ENCODE measurements at places on chromosomes 12 and 14. TPM values are rescaled to one million over a fixed set of nuclear protein-coding genes. Genes with fewer than 3 reads are reported as not detected.

DNA sequence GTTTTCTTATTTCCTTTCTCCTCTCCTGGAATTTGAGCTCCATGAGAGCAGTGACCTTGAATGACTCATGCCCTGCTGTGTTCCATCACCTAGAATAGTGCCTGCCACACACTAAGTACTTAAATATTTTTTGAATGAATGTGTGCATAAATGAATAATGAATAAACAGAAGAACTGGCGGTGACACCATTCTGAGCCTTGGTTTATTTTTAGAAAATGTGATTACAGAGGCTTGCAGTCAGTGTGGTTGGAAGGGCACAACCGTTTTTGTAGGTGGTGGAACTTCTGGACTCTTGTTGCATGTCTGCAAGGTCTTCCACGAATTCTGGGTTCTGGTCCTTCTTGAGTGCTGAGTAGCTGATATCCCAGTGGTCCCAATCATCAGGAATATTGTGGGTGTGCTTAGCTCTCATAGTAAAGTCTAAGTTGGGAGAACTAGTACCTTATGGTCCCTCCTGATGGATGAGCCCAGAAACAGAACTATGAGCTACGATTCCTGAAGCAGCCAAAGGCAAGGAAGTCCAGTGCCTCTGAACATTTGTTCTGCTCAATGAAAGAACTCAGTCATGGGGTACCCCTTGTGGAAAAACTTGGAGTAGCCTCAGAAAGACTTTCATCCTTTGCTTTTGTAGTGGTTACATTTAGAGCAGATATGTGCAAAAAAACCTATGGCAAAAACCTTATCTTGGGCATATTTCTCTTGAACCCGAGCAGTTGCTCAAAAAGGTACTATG is 28.8 kb upstream of the BHLHE41 start:
- peak; percentile 91 for DNase-seq

Gene KLHL33
- not detected for total RNA-seq

Gene MANSC1
- 8.5 TPM for total RNA-seq

DNA sequence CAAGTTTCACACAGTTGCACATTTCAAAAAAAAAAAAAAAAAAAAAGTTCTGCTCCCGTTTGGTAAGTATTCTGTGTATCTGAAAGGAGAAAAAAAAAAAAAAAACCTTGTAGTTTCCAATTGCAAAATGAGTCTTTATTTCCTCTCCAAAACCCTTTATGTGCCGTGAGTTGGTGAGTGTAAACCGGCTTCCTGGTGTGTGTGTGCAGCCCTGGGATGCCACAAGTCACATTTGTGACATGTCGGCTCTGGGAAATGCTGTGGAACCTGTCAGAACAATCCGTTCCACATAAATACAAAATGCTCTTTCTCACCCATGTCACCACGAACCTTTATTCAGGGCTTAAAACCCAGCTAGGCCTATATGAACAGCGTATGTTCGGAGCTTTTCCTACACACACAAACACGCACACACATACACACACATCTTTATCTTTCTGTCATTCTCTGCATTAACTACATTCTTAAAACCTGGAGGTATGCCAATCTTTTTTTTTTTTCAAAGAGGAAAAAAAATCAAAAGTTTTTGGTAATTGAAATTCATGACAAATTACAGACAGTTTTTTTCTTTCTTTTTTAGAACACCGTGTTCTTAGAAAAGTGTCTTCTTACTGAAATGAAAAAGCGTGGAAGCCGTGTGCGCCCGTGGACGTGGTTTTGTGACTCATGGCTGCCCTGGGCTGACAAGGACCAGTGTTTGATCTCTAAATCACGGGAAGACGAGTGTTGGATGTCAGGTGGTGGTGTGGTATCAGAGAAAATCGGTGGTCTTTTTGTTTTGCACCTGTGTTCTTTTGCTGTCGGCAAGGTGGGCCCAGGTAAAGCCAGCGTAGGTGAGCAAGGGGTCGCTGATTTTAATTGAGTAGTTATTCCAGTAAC is 612.0 kb downstream of the VRK1 start:
- DNase-seq, result no peak

DNA sequence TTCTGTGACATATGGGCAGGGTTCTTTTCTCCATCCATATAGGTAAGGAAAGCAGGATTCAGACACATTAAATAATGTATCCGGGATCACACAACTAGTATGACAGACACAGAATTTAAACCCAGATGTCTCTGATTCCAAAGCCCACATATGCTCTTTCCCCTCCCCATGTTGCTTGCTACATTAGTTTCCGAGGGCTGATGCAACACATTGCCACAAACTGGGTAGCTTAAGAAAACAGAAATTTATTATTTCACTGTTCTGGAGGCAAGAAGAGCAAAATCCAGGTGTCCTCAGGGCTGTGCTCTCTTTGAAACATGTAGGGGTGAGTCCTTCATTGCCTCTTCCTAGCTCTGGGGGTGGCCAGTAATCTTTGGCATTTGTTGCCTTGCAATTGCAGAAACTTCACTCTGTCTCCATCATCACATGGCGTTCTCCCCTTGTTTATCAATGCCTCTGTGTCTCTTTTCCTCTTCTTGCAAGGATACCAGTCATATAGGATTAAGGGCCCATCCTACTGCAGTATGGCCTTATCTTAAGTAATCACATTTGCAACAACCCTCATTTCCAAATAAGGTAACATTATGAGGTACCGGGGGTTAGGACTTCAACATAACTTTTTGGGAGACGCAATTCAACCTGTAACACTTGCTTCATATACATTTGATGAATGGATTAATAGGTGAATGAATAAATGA is 83.0 kb upstream of the CCND2 start:
- DNase-seq, result no peak

- DNase-seq, result no peak
Observed at GRCh38 chr14:21215130-21215878, 53.9 kb downstream of the HNRNPC start.

DNA sequence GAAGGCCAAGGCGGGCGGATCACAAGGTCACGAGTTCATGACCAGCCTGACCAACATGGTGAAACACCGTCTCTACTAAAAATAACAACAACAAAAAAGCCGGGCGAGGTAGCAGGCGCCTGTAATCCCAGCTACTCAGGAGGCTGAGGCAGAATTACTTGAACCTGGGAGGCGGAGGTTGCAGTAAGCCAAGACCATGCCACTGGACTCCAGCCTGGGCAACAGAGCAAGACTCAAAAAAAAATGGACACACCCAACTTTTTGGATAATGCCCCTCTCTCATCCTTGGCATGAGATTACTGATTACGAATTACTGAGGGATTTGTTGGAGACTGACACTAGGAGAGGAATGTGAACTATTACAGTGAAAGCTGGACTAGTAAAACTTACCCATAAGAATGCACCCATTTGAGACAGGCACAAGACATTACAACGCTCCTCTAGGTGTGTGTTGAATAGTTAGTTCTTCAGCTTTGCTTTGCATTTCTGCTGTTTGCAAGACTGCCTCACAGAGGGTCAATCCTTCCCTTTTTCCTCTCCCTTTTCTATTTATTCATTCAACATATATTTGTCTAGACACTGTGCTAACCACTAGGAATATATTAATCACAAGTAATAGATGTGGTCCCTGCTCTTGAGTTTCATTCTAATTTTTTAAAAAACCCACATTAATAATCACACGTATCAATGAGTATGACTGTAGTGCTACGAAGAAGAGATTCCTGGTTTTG is 46.0 kb upstream of the OR5AU1 start:
- DNase-seq, result no peak

DNA sequence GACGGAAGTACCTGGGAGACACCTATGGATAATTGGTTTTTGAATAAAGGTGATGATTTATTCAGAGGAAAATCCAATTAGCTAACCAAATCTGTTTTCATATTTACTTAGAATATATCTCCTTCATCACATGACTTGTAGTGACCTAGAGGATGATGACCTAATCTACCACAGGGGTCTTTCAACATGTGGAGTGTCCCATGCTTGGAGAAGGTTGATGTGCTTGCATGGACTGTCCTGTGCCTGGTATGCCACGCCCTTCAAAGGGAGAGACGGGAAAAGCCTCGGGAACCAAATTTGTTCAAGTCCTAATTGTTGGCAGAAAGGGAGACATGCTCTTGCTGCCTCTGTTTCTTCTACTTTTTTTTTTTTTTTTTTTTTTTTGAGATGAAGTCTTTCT is 11.8 kb upstream of the PAPLN start:
- no peak for DNase-seq

- DNase-seq, result peak; percentile 19
Observed at GRCh38 chr14:68111097-68111852, 291.7 kb downstream of the RAD51B start.

DNA sequence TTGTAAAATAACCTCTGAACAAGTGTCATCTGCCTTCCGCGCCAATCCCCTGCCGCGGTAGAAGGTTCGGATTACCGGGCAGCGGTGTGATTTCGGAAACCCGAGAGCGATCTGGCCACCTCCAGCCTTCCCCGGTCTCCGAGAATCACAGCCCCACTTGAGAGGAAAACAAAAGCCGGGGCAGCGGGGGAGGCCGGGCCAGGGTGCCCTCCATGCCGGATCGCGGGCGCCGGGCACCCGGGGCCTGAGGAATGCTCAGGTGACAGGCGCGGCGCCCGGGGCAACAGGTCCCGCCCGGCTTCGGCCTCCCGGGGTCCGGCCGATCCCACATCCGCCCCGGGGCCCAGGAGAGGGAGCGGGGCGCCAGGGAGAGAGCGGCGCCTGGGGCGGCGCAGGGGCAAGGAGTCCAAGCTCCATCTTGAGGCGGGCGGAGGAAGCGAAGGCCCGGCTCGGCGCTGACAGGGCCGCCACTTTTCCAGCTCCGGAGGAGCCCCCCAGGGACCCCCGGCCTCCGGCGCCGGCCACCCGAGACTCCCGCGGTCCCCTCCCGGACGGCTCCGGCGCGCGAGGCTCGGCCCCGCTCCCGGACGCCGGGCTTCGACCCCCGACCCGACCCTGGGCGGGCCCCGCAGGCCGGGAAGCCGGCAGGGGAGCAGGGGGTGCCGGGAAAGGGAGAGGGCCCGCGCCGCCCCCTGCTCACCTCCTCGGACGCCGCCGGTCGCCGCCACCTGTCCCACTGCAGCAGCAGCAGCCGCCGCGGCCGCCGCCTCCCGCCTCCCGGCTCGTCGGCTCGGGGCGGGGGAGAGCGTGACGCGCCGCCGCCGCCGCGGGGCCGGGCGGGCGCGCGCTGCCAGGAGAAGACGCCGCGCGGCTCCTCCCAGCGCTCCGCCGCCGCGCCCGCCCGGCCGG is at the start of gene CLIP1:
CLIP1 (minus strand) TSS at position 849 of the 909 bp plus-strand sequence. CDS start 42,217 bp downstream, outside the sequence.
- DNase-seq, result peak; percentile 66

Gene KRT1
- not detected for total RNA-seq

GRCh38 chr14:69299286-69300035 is 39.5 kb downstream of the GALNT16 start:
- DNase-seq, result no peak

DNA sequence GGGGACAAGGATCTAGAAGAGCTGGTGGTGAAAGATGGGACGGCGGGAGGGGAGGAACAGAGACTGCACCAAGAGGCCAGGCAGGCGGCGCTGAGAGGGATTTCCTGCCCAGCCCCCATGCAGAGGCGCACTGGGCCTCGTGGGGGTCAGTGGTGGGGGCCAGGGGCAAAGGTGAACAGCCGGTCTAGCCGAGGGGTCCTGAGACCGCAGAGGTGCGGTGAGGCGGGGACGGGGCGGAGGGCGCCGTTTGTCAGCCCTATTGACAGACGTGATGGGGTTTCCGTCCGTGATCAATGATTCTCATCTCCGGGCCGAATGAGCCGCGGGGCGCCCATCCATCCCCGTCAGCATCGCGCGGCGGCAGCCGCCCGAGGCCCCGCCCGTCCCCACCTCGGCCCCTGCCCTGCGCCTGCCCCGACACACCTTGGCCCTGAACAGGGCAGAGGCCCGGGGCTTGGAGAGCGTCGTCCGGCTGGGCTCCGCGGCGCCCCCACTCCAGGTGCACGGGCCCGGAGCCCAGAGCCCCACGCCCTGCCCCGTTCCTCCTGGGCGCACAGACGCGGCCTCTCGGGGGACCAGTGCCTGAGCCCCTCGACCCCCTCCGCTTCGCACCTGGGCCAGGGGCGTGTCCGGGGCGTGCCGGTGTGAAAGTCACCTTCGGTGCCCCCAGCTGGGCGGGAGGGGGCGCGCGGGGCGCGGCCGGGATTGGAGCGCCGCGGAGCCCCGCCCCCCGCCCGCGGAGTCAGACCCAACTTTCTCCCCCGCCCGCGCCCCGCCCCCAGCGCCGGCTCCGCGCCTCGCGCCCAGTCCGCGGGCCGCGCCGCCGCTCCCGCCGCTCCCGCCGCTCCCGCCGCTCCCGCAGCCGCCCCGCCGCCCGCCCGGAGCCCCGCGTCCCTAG is at the start of gene NXPH4:
NXPH4 (plus strand) TSS at position 781 of the 898 bp plus-strand sequence. CDS start 176 bp downstream, outside the sequence.
- DNase-seq, result no peak

Gene ZNF10
- total RNA-seq, result 1.6 TPM

DNA sequence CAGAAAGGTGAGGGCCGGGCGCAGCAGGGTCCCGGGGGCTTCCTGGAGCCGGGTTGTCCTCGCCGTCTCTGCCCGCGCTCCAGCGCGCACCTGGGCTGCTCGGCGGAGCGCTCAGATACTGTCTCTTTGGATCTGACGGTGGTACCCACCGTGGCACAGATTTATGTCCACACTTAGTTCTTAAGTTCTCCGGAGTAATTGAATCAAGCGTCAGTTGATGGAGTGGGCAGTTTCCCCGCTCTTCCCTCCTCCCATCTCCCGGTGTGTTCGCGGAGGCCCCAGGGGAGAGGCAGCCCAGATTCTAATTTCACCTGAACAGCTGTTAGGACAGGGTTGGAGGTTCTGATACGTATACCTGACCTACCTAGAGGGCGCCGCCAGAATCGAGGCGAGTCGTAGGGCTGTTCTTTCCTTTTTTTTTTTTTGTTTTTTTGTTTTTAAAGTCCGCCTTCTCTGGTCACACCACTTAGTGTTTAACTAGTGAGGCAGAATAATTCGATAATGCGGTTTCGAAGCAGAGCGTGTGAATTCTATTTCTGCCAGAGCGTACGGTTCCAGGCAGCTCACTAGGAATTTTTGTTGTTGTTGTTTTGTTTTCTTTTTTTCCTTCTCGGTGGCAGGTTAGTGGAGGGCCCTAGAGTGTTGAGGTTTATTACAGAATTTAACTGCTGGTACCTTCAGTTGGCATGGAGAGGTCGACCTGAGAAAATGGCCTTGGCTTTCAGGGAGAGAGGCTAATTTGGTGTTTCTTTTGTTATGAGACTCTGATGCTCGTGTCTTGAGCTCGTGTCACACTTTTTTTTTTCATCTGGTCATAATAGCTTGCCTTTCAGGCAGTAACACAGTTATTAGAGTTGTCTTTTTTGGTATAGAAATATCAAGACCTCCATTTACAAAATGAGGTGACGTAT is 22.3 kb upstream of the GNS start:
- no peak for DNase-seq

Gene RNASE4
- 14.2 TPM for total RNA-seq

Gene IGF1
- not detected for total RNA-seq

- no peak for DNase-seq
Observed at GRCh38 chr12:51520576-51521325, 70.3 kb upstream of the SCN8A start.

- DNase-seq, result no peak
Observed at GRCh38 chr14:35254736-35255135, 37.4 kb upstream of the PSMA6 start.

GRCh38 chr12:48765753-48766162 is 23.1 kb downstream of the ADCY6 start:
- DNase-seq, result peak; percentile 85

DNA sequence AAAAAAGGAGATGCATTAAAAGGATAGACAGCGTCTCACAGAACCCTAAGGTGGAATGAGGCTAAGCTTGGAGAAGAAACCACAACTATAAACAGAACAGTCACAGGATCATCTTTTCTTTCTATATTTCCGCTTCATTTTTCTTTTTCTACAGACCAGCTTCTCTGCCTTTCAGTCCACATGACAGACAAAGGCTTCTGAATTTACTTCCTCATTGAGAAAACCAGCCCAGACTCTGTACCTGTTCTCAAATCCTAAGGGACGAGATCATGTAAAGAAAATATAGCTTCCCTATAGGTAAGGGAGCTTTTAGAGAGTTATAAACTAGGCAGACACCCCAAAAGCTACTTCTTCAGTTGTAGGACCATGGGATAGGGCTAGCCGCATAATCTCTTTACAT is 17.4 kb downstream of the SGPP1 start:
- DNase-seq, result no peak
